Dermis microvascular lymphatic vessel endothelial cell (primary cell): ENCODE measurements at places on chromosomes 12 and 14.

GRCh38 chr12:132514838-132515237 lies 24.9 kb downstream of the FBRSL1 start:
- DNase-seq = no peak

DNA sequence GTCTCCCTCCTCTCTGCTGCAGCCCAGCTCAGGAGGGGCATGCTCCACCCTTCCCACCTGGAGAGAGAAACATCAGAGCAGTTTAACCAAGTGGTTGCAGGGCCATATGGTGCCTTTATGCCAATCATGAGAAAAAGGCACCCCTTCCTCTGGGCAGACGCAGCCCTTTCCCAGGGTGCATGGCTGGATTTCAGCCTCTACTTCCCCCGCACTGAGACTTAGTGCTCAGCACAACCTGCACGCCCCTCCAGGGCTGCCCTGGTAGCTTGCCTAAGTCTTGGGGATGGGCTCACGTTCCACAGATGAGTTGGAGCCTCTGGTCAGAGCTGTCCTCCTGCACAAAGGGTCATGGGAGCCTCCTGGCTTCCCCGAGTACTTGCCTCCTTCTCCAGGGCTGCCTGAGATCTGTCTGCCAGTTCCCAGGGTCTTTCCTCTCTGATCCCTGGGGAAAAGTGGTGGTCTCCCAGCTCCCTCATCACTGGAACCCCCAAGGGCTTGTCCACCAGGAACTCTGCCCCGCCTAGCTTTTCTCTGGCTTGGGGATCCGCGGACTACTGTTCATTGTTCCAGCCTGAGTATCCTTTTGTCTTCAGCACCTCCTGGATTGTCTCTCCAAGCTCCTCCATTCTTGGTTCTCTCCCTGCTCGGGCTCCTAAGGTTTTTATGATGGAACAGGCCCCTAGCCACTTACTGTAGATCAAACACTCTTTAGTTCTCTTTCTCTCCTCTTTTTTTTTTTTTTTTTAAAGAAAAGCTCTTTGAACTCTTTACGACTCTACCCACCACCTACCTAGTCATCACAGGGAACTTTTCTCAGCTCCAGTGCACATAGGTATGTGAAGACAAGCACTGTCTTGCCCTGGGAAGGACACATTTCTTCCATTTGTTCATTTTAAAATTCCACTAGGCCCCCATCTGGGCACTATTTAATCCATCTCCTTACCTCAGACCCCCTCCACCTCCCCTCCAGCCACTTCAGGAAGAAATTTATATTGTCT lies 6.1 kb upstream of the KRT74 start:
- DNase-seq = no peak

DNA sequence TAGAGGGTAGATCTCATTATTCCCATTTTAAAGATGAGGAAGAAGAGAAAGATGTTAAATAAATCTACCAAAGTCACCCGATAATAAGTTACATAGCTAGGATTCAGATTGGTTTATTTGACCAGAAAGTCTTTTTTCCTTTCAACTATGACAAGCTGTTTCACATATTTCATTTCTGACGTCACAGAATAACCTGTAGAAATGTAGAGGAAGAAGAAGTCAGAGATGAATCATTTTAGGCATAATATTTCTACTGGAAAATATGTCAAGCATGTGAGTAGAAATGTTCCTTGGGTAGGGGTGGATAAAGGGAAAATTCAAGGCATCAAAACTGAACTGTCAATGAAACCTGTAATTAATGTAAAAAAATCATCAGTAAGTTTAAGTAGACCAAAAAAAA lies 107.0 kb downstream of the MGST1 start:
- no peak for DNase-seq

DNA sequence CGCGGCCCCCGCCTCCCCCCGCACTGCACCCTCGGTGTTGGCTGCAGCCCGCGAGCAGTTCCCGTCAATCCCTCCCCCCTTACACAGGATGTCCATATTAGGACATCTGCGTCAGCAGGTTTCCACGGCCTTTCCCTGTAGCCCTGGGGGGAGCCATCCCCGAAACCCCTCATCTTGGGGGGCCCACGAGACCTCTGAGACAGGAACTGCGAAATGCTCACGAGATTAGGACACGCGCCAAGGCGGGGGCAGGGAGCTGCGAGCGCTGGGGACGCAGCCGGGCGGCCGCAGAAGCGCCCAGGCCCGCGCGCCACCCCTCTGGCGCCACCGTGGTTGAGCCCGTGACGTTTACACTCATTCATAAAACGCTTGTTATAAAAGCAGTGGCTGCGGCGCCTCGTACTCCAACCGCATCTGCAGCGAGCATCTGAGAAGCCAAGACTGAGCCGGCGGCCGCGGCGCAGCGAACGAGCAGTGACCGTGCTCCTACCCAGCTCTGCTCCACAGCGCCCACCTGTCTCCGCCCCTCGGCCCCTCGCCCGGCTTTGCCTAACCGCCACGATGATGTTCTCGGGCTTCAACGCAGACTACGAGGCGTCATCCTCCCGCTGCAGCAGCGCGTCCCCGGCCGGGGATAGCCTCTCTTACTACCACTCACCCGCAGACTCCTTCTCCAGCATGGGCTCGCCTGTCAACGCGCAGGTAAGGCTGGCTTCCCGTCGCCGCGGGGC lies at the start of gene FOS:
FOS (plus strand) TSS at position 407 of the 731 bp plus-strand sequence; CDS start at position 562, 155 bp downstream.
- peak; percentile 97 for DNase-seq

DNA sequence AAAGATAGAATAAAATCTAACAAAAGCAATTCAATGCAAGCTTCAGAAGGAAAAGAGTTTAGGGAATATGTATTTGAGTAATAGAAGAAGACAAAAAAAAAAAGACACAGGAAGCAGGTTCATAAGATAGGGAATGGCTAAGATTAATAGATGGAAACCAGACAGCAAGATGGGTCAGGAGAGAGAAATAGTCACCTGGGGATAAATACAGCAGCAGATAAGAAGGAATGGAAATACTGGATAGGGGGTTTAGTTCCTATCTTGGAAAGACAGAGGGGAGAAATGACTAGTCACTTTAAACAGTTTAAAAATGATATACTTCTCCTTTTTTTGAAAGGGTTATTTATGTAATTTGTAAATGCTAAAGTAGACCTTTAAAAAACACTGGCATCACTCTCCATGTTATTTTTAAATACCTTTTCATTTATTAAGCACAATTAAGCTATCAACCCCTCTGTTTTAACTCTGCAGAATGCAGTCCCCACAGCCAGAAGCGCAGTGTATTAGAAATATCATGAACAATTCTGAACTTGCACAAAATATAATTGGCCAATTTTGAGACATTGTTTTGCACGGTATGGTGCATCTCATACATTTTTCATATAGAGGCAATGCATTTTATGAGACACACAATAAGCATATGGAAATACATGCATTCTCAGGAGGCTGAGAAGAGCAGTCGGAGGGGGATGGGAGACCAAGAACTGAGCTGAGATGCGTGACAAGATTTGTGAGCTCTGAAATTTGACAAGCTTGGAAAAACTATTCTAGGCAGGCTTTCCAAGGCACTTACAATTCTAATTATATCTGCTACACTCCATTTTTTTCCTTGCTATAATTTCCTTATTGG lies 303.4 kb upstream of the PRICKLE1 start:
- no peak for DNase-seq

- no peak for DNase-seq
These were observed 44.9 kb upstream of the LTBP2 start for GRCh38 chr14:74656964-74657363.

DNA sequence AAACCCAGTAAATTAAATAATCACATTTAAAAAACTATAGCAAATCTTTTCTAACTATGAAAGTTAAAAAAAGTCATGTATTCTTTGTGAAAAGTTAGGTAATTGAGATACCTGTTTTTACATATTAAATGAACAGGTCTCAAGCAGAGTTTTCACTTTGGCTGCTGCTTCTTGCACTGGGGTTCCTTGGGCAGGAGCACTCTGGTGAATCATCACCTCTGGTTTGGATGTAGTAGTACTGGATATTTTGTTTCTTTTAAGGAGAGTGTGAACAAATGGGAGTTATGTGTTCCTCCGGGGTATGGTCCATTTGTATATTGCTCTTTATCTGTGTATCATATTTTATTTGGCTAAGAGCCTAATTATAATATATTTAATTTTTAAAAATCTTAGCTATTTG lies 82.7 kb downstream of the FUT8 start:
- no peak for DNase-seq

- no peak for DNase-seq
These were observed 75.5 kb upstream of the FZD10 start for GRCh38 chr12:130086797-130087196.

GRCh38 chr12:71019282-71019831 lies 98.8 kb upstream of the PTPRR start:
- no peak for DNase-seq

GRCh38 chr14:94646066-94646465 lies 33.9 kb downstream of the SERPINA3 start:
- no peak for DNase-seq
